Kidney capillary endothelial cell (primary cell): ENCODE measurements at places on chromosomes 4 and X.

- DNase-seq = no peak
These were observed 31.8 kb downstream of the CPLX1 start for GRCh38 chr4:793941-794621.

- DNase-seq = peak; percentile 69
These were observed 11.3 kb upstream of the PLAC1 start for GRCh38 chrX:134669378-134670098.

DNA sequence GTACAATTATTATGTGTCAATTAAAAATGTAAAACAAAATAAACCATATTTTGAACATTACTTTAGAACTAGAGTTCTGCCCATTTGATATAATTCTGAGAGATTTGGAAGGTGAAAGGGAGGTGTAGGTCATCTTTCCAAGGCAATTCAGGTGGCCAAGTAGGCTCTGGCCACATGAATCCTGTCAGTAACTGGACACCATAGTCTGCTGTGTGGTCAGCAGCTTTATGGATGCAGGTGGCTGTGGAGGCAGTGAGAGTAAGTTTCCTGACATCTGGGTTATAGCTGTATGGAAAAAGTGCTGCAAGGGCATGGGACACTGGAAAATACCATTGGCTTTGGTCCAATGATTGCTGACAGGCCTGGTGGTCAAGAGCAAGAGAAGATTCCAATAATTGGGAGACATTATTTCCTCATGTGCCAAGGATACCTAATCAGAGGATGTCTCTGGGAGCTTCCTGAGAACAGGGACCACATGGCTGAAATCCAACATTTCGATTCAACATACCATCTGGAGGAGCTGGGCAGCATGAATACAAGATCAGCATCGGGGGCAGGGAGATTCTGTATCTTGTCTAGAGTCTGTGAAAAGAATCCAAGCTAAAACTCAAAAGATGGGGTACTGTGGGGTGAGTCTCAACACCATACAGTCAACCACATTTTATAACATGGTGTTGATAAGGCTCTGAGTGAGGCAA, 523.1 kb downstream of the MID1IP1 start:
- DNase-seq = no peak

- DNase-seq = no peak
These were observed 14.8 kb downstream of the TBC1D1 start for GRCh38 chr4:37905533-37906169.

DNA sequence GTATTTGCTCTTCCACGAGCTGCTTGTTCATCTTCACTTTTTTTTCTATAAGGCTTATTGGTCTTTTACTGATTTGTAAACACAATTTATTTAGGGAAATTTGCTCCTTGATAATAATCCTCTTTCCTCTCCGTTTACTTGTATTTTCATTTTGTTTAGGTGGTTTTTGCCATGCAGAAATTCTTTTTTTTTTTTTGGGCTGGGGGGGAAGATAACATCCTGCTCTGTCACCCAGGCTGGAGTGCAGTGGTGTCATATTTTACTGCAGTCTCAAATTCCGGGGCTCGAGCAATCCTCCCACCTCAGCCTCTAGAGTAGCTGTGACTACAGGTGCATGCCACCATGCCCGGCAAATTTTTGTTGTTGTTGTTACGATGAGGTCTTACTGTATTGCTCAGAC, 31.6 kb upstream of the BRS3 start:
- no peak for DNase-seq

GRCh38 chr4:88033309-88033708, 25.9 kb downstream of the PKD2 start:
- peak; percentile 55 for DNase-seq

- DNase-seq = no peak
These were observed 929.1 kb downstream of the STIM2 start for GRCh38 chr4:27789773-27790172.

DNA sequence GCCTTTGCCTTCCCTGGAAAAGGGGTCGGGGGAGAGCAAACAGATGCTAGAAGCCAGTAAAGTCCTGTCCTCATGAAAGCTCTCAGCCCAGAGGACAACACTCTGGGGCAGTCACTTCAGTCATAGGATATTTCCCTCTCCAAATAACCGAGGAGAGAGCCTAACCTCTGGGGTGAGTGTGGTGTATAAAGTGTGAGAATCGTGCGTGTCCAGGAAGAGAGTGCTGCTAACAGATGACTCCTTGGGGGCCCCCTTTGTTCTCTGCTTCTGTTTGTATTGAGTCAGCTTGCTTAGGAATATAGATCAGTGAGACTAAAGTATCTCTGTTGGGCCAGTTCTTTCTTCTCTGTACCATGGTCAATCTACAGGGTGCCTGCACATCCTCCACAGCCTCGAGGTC, 247.2 kb downstream of the PALLD start:
- DNase-seq = peak; percentile 3

GRCh38 chrX:11890836-11891514, 132.9 kb downstream of the MSL3 start:
- DNase-seq = no peak

DNA sequence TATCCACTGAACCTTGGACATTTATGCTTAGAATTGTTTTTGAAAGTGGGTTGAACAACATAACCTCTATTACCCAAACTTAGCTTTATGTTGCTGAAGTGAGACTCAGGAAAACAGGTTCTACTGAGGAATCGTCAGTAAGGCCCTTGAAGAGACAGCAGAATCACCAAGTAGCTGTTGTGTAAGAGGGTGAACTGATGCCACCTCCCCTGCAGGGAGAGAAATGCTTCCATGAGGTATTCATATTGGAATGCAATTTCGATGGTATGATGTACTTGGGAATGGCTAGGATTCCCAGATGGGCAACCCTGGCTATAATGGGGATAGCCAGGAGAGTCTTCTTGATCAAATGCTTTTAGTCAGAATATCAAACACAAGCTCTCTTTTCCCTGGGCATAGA, 4.1 kb upstream of the SCRG1 start:
- DNase-seq = no peak

DNA sequence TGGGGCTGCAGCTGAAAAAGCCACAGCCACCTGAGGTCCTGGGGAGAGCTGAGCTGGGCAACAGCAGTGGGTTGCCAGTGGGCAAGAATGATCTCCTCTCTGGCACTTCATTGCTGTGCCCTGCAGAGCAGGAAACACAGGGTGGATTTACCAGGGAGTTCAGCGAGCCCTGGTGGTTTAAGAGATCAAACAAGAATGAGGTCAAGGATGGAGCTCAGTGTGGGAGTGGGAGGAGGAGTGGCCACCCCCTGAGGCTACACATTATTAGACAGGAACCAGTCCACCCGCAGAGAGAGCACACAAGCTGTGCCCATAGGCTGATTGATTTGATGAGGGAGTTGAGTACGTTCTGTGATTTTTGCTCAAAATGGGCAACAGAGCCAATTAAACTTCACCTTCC, 47.3 kb downstream of the FRMPD3 start:
- DNase-seq = no peak

DNA sequence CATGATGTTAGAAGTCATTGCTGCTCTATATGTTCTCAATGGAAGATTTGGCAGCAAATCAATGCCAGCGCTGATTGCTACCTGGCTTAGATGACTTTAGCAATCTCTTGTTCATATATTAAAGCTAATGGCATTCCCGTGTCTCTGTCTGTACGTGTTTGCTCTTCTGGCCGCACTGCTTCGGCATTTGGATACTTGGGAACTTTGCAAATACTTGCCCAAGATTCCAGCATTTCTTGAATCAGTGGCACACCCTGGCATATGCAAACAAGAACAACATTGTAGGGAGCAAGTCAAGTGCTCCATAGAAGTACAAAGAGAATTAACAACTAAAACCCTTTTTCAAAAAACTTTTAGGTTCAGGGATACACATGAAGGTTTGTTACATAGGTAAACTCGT, 128.9 kb upstream of the TMEM164 start:
- no peak for DNase-seq

- no peak for DNase-seq
These were observed 13.3 kb downstream of the NCAPG start for GRCh38 chr4:17823871-17824669.

DNA sequence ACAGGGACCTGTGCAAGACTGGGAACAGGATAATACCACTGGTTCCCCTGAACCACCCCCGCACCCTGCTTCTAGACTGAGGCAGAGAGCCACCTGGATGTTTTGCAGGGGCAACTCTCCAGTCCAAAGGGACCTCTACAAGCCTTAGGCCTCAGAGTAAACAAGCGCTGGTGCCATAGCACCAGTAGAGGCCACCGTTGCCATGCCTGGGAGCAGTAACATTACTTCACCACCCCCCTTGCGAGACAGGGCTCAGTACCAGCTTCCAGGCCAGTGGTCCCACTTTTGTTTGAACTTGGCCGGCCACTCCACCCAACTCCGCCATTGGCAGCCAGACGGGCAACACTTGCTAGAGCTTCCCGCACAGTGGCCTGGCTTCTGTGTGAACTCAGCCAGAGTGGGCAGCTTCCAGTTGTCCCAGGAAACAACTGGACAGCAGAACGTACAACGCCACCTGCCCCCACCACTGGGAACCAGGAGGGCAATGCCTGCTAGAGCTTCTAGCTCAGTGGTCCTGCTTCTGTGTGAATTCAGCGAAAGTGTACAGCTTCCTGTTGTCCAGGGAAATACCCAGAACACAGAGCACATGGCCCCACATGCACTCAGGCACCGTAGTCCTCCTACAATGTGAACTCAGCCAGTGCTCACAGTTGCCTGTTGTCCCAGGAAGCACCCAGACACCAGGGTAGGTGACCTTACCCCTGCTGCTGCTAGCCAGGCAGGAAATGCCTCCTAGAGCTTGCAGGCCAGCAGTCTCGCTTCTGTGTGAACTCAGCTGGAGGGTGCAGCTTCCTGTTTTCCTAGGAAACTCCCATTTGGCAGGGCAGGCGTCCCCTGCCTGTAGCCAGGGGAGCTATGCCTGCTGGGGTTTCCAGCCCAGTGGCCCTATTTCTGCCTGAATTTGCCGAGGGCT, 39.9 kb upstream of the PCDH19 start:
- peak; percentile 29 for DNase-seq

- no peak for DNase-seq
These were observed 153.5 kb downstream of the CAMK2D start for GRCh38 chr4:113607998-113608397.

DNA sequence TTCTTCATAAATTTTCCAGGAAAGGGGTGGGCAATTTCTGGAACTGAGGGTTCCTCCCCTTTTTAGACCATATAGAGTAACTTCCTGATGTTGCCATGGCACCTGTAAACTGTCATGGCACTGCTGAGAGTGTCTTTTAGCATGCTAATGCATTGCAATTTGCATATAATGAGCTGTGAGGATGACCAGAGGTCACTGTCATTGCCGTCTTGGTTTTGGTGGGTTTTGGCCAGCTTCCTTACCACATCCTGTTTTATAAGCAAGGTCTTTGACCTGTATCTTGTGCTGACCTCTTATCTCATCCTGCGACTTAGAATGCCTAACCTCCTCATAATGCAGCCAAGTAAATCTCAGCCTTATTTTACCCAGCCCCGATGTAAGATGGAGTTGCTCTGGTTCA, 577.8 kb downstream of the NLGN4X start:
- no peak for DNase-seq

- DNase-seq = peak; percentile 42
These were observed 20.5 kb downstream of the RELL1 start for GRCh38 chr4:37665333-37666320.

- DNase-seq = no peak
These were observed 63.8 kb downstream of the ZNF718 start for GRCh38 chr4:188091-188490.

DNA sequence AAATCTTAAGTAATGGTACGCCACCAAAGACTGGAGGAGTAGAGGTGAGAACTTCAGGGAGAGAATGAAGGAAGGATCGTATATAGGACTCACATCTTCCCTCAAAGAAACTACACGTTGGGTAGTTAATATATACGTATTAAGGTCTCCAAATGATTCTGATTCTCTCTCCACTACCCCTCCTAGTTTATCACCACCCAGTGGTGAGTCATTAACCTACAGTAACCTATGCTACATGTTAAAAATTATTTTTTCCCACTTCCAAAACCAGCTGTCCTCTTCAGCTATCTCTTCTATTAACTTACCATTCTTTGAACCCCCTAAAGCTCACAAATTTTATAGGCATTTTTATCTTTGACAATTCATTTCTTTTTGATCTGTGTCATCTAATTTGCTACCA, 69.7 kb downstream of the RPS6KA6 start:
- DNase-seq = no peak

GRCh38 chr4:4803912-4804296, 55.6 kb upstream of the MSX1 start:
- DNase-seq = no peak

DNA sequence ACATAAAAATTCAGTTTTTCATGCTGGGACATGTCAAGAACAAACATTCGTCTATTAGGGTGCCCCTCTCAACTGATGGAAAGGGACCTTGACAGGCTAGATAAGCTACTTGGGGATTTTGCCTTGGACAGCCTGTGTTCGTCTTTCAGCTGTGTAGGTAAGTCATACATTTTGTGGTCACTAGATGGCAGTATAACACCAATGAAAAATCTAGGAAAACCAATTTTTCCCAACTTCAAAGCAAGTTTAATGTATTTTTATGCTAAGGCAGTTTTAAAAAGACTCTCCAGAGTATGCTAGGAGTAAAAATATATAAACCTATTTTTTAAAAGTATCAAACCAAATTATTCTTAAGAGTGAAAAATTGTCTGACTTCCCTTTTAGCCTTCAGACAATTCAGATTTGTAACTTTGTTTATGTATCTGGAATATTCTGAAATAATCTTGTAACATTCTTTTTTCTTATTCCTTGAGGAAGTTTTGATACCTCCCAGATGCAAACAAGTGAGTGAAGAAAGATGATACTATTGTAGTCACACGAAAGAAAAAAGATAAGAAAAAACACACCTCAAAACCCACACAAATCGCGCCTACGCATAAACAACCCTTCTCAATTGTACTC, 158.3 kb downstream of the CPE start:
- peak; percentile 65 for DNase-seq

- DNase-seq = peak; percentile 46
These were observed 2.2 kb upstream of the CFI start for GRCh38 chr4:109803924-109804571.

DNA sequence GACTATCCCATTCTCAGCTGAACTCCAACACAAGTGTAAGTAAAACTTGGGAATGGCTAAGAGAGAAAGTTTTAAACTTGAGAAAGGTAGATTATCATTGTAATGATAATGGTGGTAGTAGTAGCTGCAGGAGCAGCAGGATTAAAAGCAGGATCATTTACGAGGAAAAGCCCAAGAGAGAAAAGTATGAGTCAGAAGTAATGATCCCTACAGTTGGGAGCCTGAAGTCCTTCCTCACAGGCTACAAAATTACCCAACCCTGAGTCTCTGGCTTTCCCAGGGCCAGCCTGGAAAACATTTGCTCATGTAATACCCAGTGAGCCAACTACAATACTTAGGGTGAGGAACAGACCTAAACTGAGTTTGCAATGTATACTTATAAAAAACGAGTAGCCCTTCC, 4.4 kb upstream of the PRDM8 start:
- DNase-seq = no peak

- no peak for DNase-seq
These were observed 565.1 kb upstream of the NDST4 start for GRCh38 chr4:115678425-115678941.

- DNase-seq = no peak
These were observed 119.1 kb downstream of the MBNL3 start for GRCh38 chrX:132369617-132370326.

DNA sequence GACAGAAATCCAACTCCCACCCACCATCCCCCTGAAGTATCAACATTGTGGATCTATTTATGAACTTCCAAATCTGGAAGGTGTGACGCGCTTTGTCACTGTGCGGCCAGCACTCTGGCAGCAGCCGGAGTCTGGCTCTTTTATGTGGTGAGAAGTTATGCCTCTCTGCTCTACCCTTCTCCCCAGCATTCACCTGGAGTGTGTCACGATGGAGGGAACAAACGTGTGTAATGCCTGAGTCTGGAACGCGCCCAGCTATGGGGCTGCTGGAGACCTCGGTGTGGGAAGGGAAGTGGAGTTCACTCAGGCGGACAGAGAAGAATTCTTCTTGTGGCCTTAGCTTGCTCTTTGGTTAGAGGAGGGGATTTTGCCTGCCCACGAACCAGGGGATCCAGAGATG, 222.1 kb upstream of the RPL34 start:
- DNase-seq = no peak
